GM23338 (cell line): ENCODE measurements at places on chromosomes 12 and 14.

- no peak for DNase-seq
Observed at GRCh38 chr12:4292341-4293073, 18.9 kb downstream of the CCND2 start.

DNA sequence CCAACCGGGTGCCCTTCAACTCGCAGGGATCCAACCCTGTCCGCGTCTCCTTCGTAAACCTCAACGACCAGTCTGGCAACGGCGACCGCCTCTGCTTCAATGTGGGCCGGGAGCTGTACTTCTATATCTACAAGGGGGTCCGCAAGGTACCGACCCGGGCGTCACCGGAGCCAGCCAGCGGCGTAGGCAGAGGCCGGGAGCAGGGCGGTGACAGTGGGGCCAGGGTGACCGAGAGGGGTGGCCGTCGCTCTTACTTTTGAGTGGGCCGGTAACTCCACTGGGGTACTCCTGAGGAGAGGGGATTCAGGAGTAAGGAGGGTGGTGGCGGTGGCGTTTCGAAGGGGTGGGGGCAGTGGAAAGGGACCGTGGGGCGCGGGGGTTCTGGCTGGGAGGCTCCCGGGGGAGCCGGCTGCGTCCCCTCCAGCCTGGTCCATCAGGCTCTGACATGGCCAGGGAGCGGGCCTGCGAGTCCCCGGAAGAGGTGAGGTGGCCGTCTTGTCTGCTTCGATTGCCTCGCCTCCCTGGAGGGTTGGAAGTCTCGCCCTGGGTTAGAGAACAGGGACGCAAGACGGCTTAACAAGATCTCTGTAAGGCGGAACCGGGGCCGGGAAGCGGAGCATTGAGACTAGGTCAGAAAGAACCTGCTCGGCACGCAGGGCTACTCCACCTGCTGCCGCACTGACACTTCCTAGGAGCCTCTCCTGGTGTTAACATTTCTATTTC is 491 bp downstream of the WDR20 start:
- DNase-seq: peak; percentile 43

DNA sequence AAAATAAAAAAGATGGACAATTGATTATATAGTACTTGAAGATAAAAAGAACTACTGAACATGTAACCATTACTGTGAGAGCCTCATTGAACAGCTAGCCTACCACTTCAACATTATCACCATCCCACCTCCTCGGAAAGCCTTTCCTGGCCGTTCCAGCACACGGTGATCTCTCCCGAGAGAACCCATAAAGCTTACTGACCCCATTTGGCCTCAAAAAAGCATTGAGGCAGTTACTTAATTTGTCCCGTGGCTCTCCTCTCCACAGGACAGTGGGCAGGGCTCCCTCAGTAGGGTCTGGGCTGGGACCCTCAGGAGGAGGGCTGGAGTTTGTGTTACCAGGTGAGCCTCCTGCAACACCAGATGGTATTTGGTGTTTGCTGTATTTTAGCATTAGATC is 55.8 kb downstream of the RAB35 start:
- DNase-seq: no peak

DNA sequence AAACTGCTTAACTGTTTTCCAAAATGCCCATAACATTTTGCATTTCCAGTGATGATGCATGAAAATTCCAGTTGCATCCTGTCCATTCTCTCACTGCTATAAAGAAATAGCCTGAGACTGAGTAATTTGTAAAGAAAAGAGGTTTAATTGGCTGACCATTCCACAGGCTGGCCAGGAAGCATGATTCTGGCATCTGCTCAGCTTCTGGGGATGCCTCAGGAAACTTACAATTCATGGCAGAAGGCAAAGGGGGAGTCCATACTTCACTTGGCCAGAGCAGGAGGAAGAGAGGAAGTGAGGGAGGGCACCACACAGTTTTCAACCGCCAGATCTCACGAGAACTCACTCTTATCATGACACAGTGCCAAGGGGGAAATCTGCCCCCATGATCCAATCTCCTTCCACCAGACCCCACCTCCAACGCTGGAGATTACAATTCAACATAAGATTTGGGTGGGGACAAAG is 18.2 kb upstream of the CLEC2D start:
- no peak for DNase-seq

DNA sequence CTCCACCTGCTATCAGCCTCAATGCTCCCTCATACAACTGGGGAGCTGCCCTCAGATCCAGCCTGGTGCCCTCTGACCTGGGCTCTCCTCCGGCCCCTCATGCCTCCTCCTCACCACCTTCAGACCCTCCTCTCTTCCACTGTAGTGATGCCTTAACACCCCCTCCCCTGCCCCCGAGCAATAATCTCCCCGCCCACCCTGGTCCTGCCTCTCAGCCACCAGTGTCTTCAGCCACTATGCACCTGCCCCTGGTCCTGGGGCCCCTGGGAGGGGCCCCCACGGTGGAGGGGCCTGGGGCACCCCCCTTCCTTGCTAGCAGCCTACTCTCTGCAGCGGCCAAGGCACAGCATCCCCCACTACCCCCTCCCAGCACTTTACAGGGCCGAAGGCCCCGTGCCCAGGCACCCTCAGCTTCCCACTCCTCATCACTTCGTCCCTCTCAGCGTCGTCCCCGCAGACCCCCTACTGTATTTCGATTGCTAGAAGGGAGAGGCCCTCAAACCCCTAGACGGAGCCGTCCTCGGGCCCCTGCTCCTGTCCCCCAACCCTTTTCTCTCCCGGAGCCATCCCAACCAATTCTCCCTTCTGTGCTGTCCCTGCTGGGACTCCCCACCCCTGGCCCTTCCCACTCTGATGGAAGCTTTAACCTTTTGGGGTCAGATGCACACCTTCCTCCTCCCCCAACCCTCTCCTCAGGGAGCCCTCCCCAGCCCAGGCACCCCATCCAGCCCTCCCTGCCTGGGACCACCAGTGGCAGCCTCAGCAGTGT is 3.2 kb downstream of the MBD6 start:
- no peak for DNase-seq

- no peak for DNase-seq
Observed at GRCh38 chr12:16622338-16622737, 16.4 kb upstream of the LMO3 start.

DNA sequence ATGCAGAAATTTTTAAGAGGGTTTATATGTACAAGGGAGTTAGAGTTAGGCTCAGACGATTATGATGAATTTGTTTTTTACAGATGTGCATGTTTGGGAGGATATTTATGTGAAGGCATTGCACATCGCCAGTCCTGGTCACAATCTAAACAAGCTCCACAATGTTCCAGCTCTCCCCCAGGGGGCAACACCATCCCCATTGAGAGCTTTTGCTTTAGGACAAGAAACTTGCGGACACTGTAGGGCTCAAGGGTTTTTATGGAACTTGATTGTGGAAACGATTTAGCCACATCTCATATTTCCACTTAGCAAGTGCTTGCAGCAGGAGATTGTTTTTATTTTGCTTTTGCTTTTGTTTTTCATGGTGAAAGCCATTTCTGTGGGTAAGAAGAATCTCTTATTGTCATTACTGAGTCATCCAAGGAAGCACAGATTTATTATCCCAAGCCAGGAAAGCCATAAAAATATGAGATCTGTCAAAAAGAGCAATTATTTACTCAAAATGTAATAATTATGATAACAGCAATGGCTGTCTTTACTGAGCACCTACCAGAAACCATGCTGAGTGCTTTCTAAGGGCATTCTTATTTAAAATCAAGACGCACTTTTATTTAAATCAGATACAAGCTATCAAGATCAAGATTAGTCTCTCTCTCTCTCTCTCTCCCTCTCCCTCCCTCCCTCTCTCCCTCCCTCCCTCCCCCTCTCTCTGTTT is 276.7 kb upstream of the SRRM4 start:
- peak; percentile 63 for DNase-seq
